ENCODE measurements at places on chromosomes 2 and 18.

DNA sequence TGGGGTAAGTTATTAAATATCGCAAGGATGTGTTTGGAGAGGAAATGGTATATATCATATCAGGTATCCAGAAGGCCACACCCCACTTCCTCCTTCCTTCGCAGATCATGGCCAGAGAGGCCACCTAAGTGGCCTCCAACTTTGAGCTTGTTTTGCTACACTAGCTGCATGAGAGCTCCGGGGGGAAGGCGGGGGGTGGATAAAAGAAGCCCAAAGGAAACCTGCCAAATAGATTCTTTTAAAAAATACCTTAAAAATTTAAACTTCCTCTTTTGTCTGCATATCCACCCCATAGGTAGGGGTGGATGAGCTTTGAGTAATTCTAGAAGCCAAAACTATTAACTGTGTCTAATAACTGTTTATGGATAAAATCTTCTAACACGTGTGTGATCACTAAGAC is 5.7 kb upstream of the TTR start:
- DNase-seq, result no peak

DNA sequence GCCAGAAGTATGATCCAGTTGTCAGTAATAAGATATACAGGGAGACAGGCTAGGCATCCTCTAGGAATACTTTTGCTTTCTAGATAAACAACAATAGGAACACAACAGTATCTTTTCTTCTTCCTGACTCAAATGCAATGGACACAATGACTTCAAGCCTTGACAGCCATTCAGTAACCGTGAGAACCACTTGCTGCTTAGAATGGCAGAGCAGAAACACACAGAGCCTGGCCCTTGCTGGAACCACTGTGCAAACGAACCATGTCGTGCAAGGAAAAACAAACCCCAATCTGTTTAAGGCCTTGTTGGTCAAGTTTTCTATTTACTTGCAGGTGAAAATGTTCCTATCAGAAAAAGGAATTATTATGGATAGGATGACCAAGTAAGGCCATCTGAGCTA is 18.8 kb downstream of the TRIP12 start:
- no peak for DNase-seq

DNA sequence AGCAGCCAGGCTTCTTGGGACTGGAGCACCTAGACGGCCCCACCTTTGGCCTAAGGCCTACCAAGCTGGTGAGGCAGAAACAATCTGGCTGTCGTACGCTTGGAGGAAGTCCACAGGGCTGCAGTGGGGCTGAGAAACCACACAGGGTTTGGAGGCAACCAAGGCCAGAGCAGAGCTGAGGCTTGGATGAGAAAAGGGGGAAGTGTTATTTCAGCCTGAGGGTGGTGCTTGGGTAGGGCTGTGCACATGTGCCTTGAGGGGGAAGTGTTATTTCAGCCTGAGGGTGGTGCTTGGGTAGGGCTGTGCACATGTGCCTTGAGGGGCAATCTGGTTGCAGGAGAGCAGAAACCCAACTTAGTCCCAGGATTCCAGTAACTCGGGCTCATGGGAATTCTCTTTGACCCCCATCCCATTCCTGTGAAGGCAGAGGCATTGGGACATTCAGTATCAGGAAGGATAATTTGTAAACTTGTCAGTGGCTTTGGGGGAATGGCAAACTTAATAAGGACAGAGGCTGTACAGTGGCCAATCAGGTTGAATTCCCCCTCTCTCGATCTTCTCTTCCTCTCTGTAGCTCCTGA is 971 bp upstream of the FBXO41 start:
- DNase-seq, result no peak

DNA sequence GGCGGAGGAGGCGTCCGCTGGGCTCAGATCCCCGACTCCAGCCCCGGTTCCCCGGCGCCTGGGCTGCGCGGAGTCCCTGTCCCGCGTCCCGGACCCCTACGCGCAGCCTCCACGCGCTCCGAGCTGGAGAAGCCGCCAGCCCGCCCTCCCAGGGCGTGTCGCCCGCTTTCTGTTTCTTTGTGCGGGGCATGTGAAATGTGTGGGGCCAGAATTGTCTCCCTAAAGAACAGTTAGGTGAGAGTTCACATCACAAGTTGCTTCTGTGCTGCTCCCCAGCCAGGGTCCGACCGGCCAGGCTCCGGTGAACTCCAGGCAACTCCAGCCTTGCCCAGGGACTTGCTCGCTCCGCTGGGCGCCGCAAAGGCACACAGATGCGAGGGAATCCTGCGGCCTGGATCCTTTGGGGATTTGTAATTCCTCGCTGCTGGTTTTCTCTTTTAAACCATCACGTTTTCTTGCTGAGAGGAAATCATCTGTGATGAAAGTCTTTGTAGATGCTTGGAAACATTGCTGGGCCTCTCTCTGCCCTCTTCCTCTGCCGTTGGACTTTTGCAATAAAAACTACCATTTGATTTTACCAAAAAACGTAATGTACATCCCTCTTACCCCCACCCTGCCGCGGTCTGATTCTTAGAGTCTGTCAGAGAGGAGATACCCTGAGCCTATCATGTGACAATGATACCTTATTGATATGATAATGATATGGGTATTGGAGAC is 631 bp downstream of the GYPC start:
- peak; percentile 11 for DNase-seq

GRCh38 chr18:4369705-4370104 is 85.4 kb downstream of the DLGAP1 start:
- no peak for DNase-seq

- DNase-seq, result no peak
Measured at GRCh38 chr2:39492716-39493115, 55.6 kb upstream of the MAP4K3 start.

GRCh38 chr2:39243469-39244123 is at the start of gene CDKL4:
TSS of gene CDKL4 (minus strand) at chr2:39243970.
- peak; percentile 15 for DNase-seq

GRCh38 chr18:5543773-5544389 is at the start of gene EPB41L3:
TSS of gene EPB41L3 (minus strand) at chr18:5543997. CDS start at chr18:5489183, 54,814 bp downstream.
- no peak for DNase-seq

GRCh38 chr2:128396500-128396891 is 77.8 kb upstream of the HS6ST1 start:
- no peak for DNase-seq

DNA sequence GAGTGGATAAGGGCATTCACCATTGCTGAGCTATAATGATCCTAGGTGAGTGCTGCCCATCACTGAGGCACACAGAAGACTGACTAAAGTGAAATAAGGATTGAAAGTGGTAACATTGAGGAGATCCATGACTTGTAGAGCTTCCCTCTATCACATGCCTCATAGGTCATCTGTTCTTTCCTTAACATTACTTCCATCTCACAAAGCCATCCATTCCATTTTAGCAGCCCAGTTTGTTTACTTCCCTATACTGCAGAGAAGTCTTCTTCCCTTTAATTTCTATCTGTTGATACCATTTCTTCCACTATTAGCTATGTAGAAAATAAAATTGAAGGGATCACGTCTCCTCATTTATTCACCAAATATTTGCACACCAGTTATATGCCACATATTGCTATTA is 32.1 kb downstream of the ME2 start:
- DNase-seq, result no peak

GRCh38 chr2:30662268-30663131 is 144.7 kb downstream of the CAPN13 start:
- DNase-seq, result no peak

DNA sequence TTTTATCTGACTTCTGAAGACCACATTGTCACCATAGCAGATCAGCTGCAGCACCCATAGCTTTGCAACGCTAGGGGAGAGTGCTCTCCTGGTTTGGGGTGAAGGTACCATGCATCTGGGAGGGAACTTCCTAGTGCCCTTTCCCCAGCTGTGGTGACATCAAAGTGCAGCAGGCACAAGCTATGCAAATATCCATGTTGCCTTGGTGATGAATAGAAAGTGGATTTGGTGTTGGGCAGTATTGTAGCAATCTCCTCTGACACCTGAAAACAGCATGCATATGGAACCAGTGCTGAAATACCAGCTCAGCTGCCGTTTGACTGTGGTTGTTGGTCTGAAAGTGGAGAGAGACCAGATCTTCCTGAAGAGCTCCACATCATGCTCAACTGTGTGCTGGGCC is 37.1 kb downstream of the BCL2L11 start:
- DNase-seq, result no peak

- no peak for DNase-seq
Measured at GRCh38 chr2:221485503-221485870, 86.6 kb downstream of the EPHA4 start.

- DNase-seq, result no peak
Measured at GRCh38 chr2:159076241-159076640, 107.8 kb downstream of the TANC1 start.

DNA sequence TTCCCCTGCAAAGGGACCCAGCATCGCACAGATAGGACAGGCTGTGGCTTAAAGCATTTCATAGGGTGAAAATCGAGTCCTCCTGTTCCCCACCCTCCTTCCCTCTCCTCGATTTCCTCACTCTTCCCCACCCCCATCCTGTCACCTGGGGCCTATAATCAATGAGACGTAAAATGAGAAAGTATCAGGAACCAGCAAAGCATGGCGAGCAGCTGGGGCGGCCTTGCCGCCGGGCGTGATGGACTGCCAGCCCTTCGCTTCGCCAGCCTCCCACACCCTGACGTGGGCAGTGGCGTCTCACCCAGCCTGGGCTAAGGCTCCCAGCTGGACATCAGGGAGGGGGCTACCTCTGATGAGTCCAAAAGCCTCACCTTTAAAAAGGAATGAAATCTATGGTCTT is 11.1 kb downstream of the SLC30A3 start:
- DNase-seq, result no peak

GRCh38 chr2:208548700-208549099 is 142.1 kb downstream of the PTH2R start:
- DNase-seq, result no peak

- no peak for DNase-seq
Measured at GRCh38 chr2:239018271-239019182, 170.6 kb downstream of the TWIST2 start.

DNA sequence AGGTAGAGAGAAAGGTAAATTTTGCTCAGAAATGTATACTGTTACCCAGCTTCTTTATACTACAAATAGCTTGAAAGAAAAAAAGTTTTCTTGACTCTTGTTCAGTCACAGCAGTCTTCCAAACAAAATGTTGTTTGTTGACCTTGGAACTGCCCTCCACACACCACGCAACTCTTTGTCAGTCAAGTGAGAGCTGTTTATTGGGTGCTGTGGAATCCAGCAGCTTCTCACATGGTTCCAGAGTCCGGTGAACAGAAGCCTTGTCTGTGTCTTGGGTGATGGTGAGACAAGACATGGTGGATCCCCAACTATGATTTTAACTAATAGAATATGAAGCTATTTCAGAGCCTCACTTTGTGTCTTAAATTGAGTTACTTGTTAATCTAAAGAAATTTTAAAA is 112.5 kb downstream of the MAP2 start:
- no peak for DNase-seq

DNA sequence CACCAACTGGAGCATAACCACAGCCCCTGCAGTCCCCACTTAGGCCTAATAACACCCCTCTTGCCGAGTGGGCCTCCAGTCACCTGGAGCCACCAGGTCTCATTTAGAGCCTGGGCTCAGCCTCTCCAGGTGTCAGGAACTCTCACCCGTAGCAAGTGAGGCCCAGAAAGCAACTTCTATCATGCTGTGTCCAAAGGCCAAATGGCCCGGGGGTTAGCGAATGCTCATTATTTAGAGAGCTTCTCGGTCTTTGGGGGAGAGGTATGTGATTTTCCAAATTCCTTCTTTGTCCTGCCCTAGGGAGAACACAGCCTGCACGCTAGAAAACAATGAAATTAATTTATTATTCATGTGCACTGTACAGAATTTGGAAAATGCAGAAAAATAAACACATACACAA is 109.9 kb upstream of the PTPRM start:
- no peak for DNase-seq

DNA sequence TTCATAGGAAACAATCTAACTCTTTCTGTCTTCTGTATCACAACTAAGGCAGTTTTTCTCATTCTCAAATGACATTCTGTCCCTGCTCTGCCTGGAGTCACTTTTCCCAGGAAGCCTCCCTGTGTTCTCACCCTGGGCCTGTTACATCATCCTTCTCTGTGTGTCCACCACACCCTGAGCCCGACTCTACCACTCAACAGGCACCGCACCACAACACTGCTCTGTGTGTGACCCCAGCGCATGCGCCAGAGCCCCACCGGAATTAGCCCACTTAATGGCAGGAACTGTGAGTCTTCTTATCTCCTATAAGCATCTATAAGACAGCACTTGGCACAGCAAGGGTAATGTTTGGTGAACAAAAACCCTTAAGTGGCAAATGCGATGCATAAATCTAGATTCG is 32.3 kb downstream of the TGFBRAP1 start:
- DNase-seq, result no peak

DNA sequence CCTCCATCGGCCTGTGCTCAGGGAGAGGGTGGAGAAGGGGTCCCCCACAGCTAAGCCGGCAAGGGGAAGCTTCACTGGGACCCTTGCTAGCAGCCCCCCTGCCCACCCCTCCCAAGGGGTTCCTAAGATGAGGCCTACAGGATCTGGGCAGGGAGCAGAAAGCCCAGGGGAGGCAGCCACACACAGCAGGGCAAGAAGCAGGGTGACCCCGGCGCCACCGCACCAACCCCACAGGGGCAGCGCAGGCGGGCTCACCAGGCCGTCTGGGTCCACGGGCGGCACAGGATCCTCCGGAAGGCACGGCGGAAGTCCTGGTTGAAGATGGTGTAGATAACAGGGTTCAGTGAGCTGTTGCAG is 1.8 kb downstream of the ADRA2B start:
- DNase-seq, result no peak

GRCh38 chr2:229869226-229869625 is 52.6 kb downstream of the TRIP12 start:
- DNase-seq, result no peak

- DNase-seq, result no peak
Measured at GRCh38 chr2:42969231-42970150, 177.1 kb upstream of the HAAO start.

DNA sequence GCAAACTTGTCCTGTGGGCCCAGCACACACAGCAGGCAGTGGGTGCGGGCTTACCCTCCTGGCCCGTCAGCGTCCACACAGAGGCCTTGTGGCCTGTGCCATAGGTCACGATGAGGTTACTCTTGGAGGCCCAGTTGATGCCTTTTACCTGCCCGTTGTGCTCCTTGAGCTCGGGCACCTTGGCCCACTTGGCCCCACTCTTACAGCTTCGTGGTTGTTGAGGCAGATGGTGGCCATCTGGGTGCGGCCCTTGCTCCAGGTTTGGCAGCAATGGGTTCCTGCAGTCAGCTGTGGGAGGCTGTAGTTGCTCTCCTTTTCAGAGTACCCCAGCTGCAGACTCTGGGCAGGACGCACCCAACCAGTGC is 45.5 kb upstream of the PTH2R start:
- no peak for DNase-seq

DNA sequence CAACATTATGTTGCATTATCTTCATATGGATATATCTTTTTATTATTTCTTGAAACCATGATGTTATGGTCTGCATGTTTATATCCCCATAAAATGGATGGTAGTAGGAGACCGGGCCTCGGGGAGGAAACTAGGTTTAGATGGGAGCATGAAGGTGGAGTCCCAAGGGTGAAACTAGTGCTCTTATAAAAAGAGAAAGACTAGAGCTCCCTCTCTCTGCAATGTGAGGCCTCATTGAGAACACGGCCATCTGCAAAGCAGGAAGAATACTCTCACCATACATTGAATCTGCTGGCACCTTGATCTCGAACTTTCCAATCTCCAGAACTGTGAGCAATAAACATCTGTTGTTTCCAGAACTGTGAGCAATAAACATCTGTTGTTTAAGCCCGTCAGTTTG is 64.0 kb downstream of the NXPH2 start:
- no peak for DNase-seq

GRCh38 chr18:27599202-27599829 is 414.2 kb upstream of the CHST9 start:
- no peak for DNase-seq

Data from C1 segment of cervical spinal cord (tissue), 14 donors.